ENCODE measurements at places on chromosomes 16 and 17. TPM values are rescaled to one million over a fixed set of nuclear protein-coding genes. Genes with fewer than 3 reads are reported as not detected.

The SERPINF2 gene
- 0.20 TPM for total RNA-seq

The TMEM235 gene
- not detected for total RNA-seq

The VASN gene
- total RNA-seq: 148 TPM

The CTF1 gene
- total RNA-seq: 4.0 TPM

The SSTR5 gene
- total RNA-seq: not detected

The ZNF205 gene
- 16.0 TPM for total RNA-seq

The CHRNE gene
- 2.8 TPM for total RNA-seq

The PIGL gene
- total RNA-seq: 17.8 TPM

The CNGB1 gene
- total RNA-seq: not detected

The SULT1A2 gene
- not detected for total RNA-seq

The CD300E gene
- not detected for total RNA-seq

The ZFHX3 gene
- total RNA-seq: 15.2 TPM

The SLC52A1 gene
- 0.13 TPM for total RNA-seq

The MEOX1 gene
- total RNA-seq: 0.07 TPM

The KRTAP3-1 gene
- total RNA-seq: not detected

The KRTAP4-9 gene
- not detected for total RNA-seq

The DPEP1 gene
- total RNA-seq: not detected

The SLFN14 gene
- not detected for total RNA-seq

The SOST gene
- total RNA-seq: 8.8 TPM

The PIGS gene
- total RNA-seq: 163 TPM

The ELMO3 gene
- total RNA-seq: 0.76 TPM

The HOXB7 gene
- 1.8 TPM for total RNA-seq

The KSR1 gene
- 30.8 TPM for total RNA-seq

The STH gene
- total RNA-seq: not detected

The UBB gene
- 2,231 TPM for total RNA-seq
